ENCODE measurements at places on chromosomes 11 and 22. TPM values are rescaled to one million over a fixed set of nuclear protein-coding genes. Genes with fewer than 3 reads are reported as not detected.

GLYATL2 gene
- 1.2 TPM for total RNA-seq

POLD4 gene
- 138 TPM for total RNA-seq

SMCO4 gene
- total RNA-seq: 1.6 TPM

MIOX gene
- total RNA-seq: not detected

RTN4R gene
- 0.63 TPM for total RNA-seq

MMP3 gene
- 9.0 TPM for total RNA-seq

BATF2 gene
- total RNA-seq: 0.19 TPM

RIN1 gene
- 82.1 TPM for total RNA-seq

PHETA2 gene
- 15.7 TPM for total RNA-seq

NDUFS3 gene
- 104 TPM for total RNA-seq

WNT11 gene
- total RNA-seq: not detected

PRR33 gene
- not detected for total RNA-seq

TNNI2 gene
- total RNA-seq: not detected

OR51E2 gene
- total RNA-seq: not detected

CDC42EP1 gene
- 52.9 TPM for total RNA-seq

ANO3 gene
- total RNA-seq: not detected

DKK3 gene
- total RNA-seq: 263 TPM

UBQLN3 gene
- not detected for total RNA-seq

CELSR1 gene
- under 0.01 TPM for total RNA-seq

MCHR1 gene
- not detected for total RNA-seq

OR52H1 gene
- not detected for total RNA-seq

CLCF1 gene
- total RNA-seq: 16.1 TPM

ALX4 gene
- not detected for total RNA-seq
